Astrocyte (in vitro differentiated cells and primary cell): ENCODE measurements at places on chromosomes 4 and X. TPM values are rescaled to one million over a fixed set of nuclear protein-coding genes. Genes with fewer than 3 reads are reported as not detected.

The PORCN gene
- 30.3 and 30.5 TPM in 2 replicates for total RNA-seq

The UCP1 gene
- total RNA-seq = 0.34 and 0.46 TPM in 2 replicates

The ZNF630 gene
- total RNA-seq = 1.3 and 1.8 TPM in 2 replicates

DNA sequence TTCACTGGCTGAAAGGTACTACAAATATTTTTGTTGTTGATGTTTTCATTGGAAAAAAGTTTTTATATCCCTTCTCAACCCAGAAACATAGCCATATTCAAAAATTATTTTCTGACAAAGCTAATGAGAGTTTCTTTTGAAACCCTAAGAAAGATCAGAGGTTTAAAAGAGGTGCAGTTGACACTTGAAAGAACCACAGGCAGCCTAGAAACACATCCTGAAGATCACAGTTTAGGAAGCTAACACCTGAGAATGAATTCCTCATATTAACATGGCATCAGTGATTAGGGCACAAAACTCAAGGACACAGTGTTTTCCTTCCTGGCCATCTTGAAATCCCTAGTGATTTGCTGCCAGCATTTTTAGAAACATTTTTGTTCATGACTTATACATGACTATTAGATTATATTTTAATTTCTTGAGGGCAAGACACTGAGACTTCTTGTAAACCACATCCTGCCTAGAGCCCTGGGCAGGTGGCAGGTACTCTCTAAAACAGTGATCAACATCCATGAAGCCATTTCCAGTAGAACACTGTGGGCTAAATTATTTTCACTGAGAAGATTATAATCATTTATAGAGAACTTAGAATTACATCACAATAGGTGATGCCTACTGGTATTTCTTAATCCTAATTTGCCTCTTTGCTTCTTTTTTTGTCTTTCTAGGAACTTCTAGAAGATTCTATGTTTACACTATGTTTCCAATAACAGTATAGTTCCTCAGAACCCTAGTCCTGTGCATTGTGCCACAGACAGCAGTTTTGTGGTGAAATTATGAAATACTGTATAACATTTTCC, 80.0 kb downstream of the ARSJ start:
- DNase-seq = no peak

- no peak for DNase-seq
Observed at GRCh38 chrX:9137152-9137551, 103.2 kb upstream of the FAM9B start.

- no peak for DNase-seq
Observed at GRCh38 chr4:122541996-122542395, 78.9 kb downstream of the IL21 start.
